ENCODE measurements at places on chromosomes 16 and 17. TPM values are rescaled to one million over a fixed set of nuclear protein-coding genes. Genes with fewer than 3 reads are reported as not detected.
A peak's percentile ranks its signal among the peaks of the same experiment; 100 is the strongest.

The KCNJ18 gene
- polyA plus RNA-seq = not detected

DNA sequence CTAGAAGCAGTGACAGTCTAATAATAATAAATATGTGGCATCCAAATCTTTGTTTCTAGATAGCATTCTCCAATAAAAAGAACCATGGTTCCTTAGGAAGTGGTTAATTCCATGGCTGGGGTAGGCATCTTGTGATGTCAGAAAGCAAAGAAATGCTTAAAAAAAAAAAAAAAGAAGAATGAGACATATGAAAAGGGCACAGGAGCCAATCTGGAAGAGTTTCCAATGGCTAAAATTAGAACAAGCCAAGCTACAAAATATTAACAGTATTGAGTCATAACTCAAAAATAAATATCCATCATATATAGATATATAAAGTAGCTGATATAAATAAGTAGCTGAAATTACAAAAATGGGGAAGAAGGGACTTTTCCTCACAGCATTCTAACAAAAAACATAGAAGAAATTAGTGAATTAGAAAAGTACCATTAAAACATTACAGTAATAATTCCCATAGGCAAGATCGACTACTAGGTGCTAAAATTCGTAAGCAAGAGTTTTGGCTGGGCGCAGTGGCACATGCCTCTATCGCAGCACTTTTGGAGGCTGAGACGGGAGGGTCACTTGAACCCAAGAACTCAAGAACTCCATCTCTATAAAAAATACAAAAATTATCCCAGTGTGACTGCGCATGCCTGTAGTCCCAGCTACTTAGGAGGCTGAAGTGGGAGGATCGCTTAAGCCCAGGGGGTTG, 111.3 kb downstream of the TRIM37 start:
- no peak overlapping the region for H3K27ac ChIP-seq
- no peak overlapping the region for H3K4me3 ChIP-seq
- no peak for DNase-seq

- peak within 1 kb of the TSS; percentile 60 for H3K4me3 ChIP-seq
- peaks cover 14% of the 10 kb centered on the region for H3K4me1 ChIP-seq
- 0 out of 2 replicates have a peak, but pooled peaks cover 4% of the 10 kb centered on the region for H3K36me3 ChIP-seq
- DNase-seq = no peak
- H3K27ac ChIP-seq = no peak within 1 kb of the TSS
Observed at GRCh38 chr17:1492249-1493206, at the start of gene MYO1C. Gene MYO1C, minus strand, starts transcription at chr17:1492686. Its CDS starts 199 bp downstream, at chr17:1492487.

DNA sequence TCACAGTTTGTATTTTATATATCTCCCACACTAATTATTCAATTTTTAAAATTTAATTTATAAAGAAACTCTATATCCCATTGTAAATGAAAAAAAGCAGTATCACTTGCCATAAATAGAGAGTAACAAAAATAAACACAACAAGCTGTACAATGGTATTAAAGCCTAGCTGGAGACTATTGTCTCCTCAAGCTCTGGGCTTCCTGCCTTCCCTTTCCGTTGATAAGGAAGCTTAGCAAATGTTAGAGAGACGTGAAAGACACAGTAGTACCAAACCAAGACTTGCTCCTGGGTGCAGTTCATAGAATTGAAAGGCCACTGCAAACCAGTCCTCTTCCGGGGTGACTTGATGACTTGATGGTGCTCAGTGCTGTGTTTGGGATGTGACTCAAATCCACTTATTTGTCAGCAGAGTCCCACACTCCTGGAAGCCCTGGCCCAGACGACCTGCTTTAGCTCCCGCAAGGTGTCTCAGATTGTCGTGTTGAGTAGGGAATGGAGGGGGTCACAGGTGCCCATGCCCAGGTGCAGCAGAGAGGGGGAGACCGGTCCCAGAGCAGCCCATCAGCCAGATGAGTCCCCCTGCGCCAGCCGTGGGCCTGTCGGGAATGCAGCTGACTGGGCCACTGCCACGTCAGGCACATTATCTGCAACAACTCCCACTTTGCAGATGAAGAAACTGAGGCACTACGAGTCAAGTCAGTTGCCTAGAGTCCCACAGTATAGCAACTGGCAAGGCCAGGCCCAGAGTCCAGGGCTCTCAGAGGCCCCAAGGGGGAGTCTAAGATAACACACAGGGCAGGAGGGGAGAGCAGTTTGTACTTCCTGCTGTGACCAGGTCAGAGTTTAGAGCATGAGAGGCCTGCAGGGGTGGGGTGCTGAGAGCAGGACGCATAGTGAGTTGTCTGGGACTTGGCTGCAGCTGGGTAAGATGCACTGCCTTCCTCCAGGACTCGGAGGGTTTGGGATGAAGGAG, 40.5 kb downstream of the PSME3IP1 start:
- no peak for DNase-seq
- peaks cover 26% of the 10 kb centered on the region for H3K4me1 ChIP-seq
- H3K27ac ChIP-seq = no peak overlapping the region
- peaks cover 2% of the 10 kb centered on the region for H3K36me3 ChIP-seq
- no peaks in the 10 kb centered on the region for H3K27me3 ChIP-seq
- no peak overlapping the region for H3K4me3 ChIP-seq

The GPT2 gene
- 7.0 TPM for polyA plus RNA-seq
